ENCODE measurements at places on chromosomes 1 and 21. TPM values are rescaled to one million over a fixed set of nuclear protein-coding genes. Genes with fewer than 3 reads are reported as not detected.

The DISP1 gene
- 5.1 TPM for total RNA-seq

DNA sequence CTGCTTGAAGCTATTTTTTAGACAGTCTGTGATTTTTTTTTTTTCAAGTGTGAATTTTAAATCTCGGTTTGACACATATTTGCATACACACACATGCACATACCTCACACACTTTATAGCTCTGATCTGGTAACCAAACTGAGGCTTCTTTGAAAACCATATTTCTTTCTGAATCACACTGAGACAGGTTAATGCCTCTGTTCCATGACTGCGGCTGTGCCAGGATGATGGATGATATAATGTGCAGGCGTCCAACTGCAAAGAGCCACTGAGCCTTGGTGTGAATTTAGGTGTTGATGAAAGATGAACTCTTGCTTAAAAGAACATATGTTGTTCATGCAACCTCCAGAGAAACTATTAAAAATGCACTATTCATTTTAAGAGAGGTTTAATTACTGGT, 504.0 kb upstream of the OLFM3 start:
- no peaks in the 10 kb centered on the region for H3K36me3 ChIP-seq
- no peaks in the 10 kb centered on the region for H3K4me1 ChIP-seq
- H3K4me3 ChIP-seq = no peak overlapping the region
- H3K27me3 ChIP-seq = no peaks in the 10 kb centered on the region

DNA sequence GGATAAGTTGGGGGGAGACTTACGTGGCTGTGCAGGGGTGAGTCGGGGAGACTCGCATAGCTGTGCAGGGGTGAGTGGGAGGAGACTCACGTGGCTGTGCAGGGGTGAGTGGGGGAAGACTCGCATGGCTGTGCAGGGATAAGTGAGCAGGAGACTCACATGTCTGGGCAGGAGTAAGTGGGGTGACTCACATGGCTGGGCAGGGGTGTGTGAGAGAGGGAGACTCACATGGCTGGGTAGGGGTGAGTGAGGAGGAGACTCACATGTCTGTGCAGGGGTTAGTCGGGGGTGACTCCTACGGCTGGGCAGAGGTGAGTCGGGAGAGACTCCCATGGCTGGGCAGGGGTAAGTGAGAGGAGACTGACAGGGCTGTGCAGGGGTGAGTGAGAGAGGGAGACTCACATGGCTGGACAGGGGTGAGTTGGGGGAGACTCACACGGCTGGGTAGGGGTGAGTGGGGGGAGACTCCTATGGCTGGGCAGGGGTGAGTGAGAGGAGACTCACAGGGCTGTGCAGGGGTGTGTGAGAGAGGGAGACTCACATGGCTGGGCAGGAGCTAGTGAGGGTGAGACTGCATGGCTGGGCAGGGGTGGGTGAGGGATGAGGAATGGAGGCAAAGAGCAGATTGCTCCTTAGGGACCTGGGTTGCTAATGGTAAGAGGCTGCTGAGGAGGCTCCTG, 56.0 kb upstream of the ABCG1 start:
- no peak for DNase-seq
- no peak overlapping the region for H3K27ac ChIP-seq
- H3K27me3 ChIP-seq = peaks cover 12% of the 10 kb centered on the region
- H3K4me1 ChIP-seq = peaks cover 15% of the 10 kb centered on the region
- no peak overlapping the region for H3K4me3 ChIP-seq
- no peaks in the 10 kb centered on the region for H3K36me3 ChIP-seq

GRCh38 chr1:9593492-9594465, 5.1 kb downstream of the TMEM201 start:
- no peak for DNase-seq
- no peaks in the 10 kb centered on the region for H3K27me3 ChIP-seq
- peaks cover 9% of the 10 kb centered on the region for H3K36me3 ChIP-seq
- no peak overlapping the region for H3K4me3 ChIP-seq

GRCh38 chr21:43603233-43603626, 56.1 kb downstream of the HSF2BP start:
- H3K27me3 ChIP-seq = no peaks in the 10 kb centered on the region
- no peaks in the 10 kb centered on the region for H3K36me3 ChIP-seq
- no peak overlapping the region for H3K4me3 ChIP-seq
- peaks cover 18% of the 10 kb centered on the region for H3K4me1 ChIP-seq
- no peak for DNase-seq
- no peak overlapping the region for H3K27ac ChIP-seq

- DNase-seq = no peak
- no peak overlapping the region for H3K4me3 ChIP-seq
Measured at GRCh38 chr1:83095570-83095969, 903.4 kb downstream of the TTLL7 start.
